ENCODE measurements at places on chromosomes 1 and 21.

DNA sequence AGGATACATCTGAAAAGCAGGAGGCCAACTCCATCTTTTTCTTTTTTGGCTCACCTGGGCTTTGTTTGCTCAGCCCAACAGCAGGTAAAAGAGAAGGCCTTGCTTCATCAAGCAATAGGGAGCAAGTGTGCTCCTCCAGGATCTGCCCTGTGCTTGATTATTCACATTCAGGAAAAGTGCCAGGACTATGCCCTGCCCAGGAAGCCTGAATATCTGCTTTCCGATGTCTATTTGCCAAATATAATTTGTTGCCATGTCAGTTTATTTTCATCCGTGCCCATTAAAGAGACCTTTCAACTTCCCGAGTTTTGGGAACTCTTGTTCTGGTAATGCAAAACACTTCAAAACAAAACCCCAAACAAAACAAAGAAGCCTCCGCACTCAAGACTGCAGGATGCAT, 185.3 kb downstream of the CDC7 start:
- no peak for DNase-seq

GRCh38 chr1:178388418-178389145, 108.2 kb downstream of the CLEC20A start:
- no peak for DNase-seq

GRCh38 chr1:31373056-31373896, at the start of gene FABP3:
TSS of gene FABP3 (minus strand) at chr1:31373076. CDS start at chr1:31373014, 62 bp downstream.
- DNase-seq, result no peak

DNA sequence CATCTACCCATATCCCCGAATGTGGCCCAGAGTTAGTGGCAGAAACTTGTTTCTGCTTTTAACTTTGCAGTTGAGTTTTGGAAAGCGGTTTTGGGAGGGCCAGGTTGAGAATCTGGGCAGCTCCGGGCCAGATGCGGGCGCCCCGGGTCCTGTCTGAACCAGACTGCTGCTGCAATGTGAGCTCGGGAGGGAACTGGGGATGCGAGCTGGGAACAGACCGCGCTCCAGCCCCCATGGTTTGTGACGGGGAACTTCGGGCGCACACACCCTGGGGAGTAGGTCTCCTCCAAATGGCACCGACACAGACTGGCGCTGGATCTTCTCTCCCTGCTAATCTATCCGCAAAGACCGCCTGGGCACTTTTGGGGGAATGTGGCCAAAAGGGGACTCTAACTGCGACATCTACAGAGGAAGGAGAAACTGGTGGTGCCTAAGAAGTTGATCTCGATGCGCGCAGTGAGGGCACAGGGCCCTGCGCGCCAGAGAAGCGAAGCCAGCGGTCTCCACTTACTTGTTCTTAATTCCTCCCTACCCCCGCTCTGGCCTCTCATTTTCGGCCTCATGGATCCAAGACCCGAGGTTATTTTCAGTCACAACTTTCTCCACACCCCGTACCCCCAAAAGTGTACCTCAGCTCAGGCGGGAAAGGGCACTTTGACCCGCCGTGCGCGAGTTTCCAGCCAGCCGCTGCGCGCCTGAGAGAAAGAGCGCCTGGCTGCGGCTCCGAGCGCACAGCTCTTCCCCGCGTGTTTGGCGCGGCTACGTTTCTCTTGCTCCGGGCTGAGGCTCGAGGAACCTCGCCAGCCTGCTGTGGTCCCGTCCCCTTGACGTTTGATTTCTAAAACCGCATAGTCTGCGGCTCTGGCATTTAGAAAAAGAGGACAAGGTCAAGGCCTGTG, 411.0 kb upstream of the ESRRG start:
- DNase-seq, result no peak

- no peak for DNase-seq
Observed at GRCh38 chr21:41897700-41898099, 18.6 kb upstream of the PRDM15 start.

- DNase-seq, result no peak
Observed at GRCh38 chr1:58943776-58944175, 159.9 kb upstream of the JUN start.

DNA sequence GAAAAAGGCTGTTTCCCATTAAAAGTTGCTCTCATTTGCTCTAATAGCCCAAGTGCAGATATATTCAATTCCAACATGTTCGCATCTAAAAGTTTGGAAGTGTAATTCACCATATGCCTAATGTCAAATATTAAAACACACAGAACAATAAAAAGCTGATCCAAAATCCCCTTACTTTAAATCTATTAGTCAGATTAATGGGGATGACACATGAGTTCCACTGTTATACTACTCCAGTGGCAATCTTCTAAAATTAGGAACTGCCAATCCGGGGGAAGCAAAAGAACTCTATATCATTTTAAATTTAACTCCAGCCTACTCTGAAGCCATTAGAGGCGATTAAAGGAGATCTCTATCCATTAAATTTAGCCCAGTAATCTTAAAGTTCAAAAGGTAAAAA, 317.1 kb downstream of the NTNG1 start:
- no peak for DNase-seq

GRCh38 chr21:31460980-31461379, 116.9 kb upstream of the TIAM1 start:
- no peak for DNase-seq

- peak; percentile 74 for DNase-seq
Observed at GRCh38 chr21:34887725-34888568, 161.2 kb downstream of the RUNX1 start.

- DNase-seq, result no peak
Observed at GRCh38 chr1:54610048-54610447, 13.3 kb downstream of the FAM151A start.

GRCh38 chr21:14968029-14968428, 96.8 kb downstream of the NRIP1 start:
- DNase-seq, result no peak

All from activated naive CD4-positive, alpha-beta T cell (primary cell).